ENCODE measurements at places on chromosomes 12 and 14. TPM values are rescaled to one million over a fixed set of nuclear protein-coding genes. Genes with fewer than 3 reads are reported as not detected.

The TPH2 gene
- 0.66 TPM for total RNA-seq

The RIC8B gene
- 23.8 TPM for total RNA-seq

The PTPRR gene
- total RNA-seq: 0.22 TPM

The ARHGEF40 gene
- 71.4 TPM for total RNA-seq

The SLC5A8 gene
- 0.07 TPM for total RNA-seq

The HSPB8 gene
- total RNA-seq: 3.0 TPM

The DPF3 gene
- total RNA-seq: not detected

The TIMELESS gene
- 68.0 TPM for total RNA-seq

The EID3 gene
- total RNA-seq: 1.2 TPM

The PLA2G1B gene
- not detected for total RNA-seq

DNA sequence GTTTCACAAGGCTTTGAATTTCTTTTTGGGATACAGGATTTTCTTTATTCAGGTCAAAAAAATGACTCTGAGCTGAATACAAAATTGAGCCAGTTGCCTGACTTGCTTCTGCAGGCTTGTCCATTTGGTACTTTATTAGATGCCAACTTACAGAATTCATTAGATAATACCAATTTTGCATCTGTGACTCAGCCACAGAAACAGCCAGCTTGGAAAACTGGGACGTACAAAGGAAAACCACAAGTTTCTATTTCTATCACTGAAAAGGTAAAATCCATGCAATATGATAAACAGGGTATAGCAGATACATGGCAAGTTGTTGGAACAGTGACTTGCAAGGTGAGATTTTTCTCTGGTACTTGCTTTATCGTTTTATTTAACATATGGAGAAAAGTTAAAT lies 5.8 kb downstream of the AP5M1 start:
- no peak for DNase-seq

- no peak for DNase-seq
These were observed 13.1 kb downstream of the TMBIM4 start for GRCh38 chr12:66156654-66157053.

DNA sequence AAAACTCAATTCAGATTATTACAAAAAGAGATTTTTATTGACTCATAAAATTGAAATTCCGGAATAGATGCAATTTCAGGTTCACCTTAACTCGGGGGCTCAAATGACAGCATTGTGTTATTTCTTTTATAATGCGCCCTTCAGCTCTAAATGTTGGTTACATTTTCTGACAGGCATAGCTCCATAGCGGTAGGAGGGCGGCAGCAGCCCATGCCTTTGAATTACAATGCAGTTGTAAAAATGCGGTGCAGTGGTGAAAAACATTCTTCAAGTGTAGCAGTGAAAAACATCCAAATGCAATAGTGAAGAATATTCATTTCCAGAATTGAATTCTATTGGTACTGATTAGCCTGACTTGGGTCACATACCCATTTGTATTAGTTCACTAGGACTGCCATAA lies 215.3 kb upstream of the PKP2 start:
- no peak for DNase-seq

- no peak for DNase-seq
These were observed 4.1 kb downstream of the SLC6A12 start for GRCh38 chr12:209851-210250.

DNA sequence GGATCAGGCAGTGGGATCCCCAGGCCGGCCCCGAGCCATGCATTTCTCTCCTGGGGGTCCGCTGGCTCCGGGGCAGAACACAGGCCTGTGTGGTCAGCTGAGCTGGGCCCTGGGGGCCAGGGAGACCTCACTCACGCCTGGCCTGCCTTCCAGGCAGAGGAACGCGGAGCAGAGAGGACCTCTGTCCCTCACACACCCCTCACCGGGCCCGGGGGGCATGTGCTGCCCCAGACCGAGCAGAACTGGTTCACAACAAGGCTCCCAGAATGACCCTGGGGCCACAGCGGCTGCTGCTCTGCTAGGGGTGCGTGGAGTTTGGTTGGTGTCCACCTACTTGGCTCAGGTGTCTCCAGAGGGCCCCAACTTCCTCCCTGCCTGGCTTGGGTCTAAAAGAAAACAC lies 33.0 kb upstream of the RFLNA start:
- DNase-seq: no peak

DNA sequence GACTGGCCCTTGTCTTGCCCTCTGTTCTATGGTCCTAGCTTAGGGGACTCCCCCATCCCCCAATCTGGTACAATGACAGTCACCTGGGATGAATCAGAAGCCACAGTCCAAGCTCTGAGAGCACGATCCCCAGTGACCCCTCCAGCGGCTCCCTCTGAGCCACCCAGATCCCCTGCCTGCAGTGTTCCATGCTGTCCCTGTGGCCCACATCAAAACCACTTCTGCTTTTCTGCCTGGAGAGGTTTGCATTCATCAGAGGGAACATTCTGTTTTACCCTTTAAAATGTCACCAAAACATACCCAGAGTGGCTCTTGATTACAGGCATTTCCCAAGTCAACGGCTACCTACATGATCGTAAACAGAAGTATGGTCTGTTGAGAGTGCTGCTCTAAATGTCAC lies 47.5 kb downstream of the NOS1 start:
- no peak for DNase-seq

- DNase-seq: peak; percentile 10
These were observed 9.6 kb upstream of the SERPINA11 start for GRCh38 chr14:94462219-94462551.

GRCh38 chr12:62372134-62372533 lies 94.5 kb upstream of the MON2 start:
- DNase-seq: no peak

DNA sequence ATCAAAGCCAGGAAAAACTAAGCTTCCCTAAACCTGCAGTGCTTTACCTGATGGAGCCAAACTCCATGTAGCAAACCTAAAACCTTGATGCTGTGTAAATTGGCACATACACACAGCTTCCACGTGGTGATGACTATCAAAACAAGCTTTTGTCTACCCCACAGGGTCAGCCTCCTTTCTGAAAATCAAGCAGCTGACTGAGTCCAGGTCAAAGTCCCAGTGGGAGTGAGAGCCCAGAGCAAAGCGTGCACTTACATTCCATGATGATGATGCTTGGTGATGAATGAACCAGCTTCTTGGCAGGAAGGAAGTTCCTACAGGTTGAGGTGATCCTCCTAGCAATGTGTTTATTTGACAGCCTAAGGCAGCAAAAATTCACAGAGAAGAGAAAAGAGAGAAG lies 630.0 kb upstream of the TBX3 start:
- no peak for DNase-seq

DNA sequence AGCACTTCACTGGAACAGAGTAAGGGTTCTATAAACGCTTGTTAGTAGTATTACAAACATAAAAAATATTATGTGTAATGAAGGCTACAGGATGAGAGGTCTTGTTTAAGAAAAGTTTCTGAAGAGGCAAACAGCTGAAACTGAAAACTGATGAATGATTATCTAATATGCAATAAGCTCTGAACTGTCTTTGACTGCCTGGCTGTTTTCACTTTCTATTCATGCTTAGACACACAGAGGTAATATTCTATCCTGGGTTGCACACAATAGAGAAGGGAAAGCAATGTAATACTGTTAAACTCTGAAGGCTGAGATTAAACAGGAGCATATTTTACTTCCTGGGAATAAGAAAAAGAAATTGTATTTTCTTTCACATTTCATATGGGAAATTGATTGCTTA lies 251.3 kb downstream of the ALX1 start:
- no peak for DNase-seq

GRCh38 chr12:22334410-22335100 lies at the start of gene ST8SIA1:
TSS of gene ST8SIA1 (minus strand) at chr12:22334707. CDS start at chr12:22334232, 475 bp downstream.
- peak; percentile 68 for DNase-seq

- DNase-seq: no peak
These were observed 2.8 kb upstream of the PELI2 start for GRCh38 chr14:56115334-56115870.

- no peak for DNase-seq
These were observed 2.5 kb upstream of the LPAR5 start for GRCh38 chr12:6638305-6638704.

- no peak for DNase-seq
These were observed 10.4 kb upstream of the FBLN5 start for GRCh38 chr14:91957876-91958313.

DNA sequence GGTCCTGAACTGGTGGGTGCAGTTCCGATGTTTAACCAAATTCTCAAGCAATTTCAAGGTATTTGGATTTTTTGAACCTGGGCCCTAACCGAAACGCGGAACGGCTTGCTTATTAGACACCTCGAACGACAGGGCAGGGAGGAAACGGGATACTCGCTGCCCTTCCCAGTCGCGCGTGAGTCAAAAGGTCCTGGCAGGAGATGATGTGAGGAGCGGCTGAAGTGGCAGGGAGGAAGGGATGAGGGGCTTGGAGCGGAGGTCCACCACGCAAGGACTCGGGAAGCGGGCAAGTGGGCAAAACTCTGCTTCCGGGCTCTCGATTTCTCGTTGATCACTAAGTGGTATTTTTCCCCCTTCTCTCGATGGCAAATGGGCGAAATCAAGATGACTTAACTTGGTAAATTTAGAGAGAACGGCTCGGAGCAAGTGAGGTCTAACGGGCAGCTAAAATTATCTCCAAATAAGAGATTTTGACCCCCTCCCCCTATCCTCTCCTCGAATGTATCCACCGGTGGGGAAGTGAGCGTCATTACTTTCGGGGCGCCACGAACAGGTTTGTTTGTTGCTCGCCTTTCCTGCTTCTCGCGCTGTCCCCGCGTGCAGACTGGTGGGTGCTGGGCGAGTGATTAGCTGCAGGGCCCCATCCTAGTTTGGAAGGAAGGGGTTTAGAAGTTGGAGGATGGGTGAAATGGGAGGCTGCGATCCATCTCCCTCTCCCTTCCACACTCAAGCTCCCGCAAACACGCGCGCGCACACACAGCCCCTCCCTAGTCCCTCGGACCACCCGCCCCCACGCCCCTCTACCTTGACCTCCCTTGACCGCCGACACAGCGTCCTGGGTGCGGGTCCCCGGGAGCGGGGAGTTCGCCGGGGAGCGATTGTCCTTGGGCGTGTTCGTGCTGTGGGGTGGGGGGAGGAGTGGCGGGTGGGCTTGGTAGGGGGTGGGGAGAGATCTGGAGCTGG lies 986 bp upstream of the NTF3 start:
- no peak for DNase-seq

GRCh38 chr12:50185301-50185895 lies 18.2 kb upstream of the CERS5 start:
- no peak for DNase-seq

DNA sequence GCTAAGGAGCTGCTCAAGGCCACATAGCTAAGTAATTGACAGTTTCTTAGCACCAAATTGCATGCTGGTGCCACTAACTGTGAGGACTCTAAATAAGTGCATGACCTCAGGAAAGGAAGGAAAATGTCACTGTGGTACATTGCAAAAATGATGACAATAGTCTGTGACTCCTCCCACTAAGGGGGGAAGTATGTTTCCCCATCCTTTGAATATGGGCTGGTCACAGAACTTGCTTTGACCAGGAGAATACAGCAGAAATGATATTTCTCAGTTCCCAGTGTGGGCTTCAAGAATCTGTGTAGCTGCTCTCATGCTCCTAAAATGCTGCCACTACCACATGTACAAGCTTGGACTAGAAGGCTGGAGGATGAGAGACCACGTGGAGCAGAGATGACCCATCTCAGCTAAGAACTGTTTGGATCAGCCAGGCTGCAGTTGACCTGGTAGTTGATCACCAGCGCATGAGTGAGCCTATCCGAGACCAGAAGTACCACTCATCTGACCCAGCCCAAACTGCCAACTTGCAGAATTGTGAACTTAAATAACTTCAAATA lies 42.2 kb upstream of the NOS1 start:
- DNase-seq: no peak

DNA sequence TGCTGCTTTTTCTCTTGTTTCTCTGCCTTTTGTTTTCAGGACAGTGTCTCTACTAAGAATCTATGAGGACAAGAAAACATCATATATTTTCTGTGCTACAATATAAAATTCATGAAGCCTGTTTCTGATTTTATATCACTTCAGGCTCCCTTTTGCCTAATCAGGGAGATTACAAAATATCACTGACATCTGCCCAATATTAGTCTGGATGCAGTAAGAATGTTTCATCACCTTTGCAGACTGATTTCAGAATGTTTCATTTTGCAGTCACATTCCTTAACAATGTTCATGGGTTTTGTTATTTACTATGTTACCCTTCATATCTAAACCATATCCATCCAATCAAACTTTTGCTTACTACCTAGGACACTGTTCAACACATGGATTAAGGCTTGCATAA lies 491 bp upstream of the CLEC6A start:
- DNase-seq: no peak

GRCh38 chr12:67709367-67709954 lies 60.9 kb downstream of the DYRK2 start:
- DNase-seq: no peak

- no peak for DNase-seq
These were observed 8.5 kb upstream of the COX6A1 start for GRCh38 chr12:120429368-120429767.

DNA sequence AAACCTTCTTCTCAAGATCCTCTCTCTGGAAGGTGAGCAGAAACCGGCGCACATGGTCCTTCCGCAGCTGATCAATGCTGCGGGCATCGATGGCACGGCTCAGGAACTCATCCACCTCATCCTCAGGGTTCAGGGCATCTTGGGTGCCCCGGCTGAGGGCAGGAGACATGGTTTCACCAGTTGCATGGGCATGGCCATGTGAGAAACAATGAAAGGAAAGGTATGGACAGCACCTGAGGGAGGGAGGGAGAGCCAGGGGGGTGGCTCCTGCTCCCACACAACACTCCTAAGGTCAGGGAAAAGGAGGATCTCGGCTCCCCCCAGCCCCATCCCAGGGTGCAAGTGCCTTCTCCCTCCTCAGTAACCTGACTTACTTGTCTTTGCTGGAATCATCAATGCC lies 13.6 kb downstream of the ADCY6 start:
- no peak for DNase-seq

DNA sequence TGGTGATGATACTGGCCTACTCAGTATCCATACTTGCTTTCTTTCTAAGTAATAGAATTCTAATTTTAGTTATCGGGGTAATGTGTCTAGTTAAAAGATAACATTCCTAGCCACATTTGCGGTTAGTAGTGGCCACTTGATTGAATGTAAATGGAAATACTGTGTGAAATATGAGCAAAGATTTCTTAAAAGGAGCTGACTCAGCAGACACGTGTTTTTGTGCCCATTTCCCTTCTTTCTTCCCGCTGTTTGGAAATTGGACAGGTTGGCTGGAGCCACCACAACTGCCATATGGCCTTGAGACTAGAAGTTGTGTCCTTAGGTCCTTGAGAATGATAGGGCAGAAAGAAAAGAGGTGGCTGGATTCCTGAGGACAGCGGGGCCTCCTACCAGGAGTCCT lies 19.8 kb upstream of the DCD start:
- no peak for DNase-seq

GRCh38 chr12:94174576-94174975 lies 26.2 kb downstream of the PLXNC1 start:
- DNase-seq: no peak

Data from H9 (cell line).